ENCODE measurements at places on chromosomes 11 and 22.

DNA sequence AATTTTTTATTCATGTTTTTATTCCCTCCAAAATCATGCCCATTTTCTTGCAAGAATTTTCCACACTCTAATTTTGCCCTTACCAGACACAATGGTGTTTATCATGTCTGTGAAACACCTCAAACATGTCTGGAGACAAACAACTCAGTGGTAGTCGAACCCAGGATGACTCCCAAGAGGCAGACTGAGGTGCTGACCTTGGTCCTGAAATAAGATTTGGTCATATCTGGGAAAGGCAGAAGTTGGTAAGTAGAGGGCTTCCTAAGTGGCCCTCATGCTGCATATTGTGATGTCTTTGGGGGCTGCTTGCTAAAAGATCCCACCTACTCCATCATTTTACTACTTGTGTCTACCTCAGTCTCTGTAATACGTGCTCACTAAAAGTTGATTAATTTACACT lies 369.4 kb upstream of the ISX start:
- no peak for DNase-seq

DNA sequence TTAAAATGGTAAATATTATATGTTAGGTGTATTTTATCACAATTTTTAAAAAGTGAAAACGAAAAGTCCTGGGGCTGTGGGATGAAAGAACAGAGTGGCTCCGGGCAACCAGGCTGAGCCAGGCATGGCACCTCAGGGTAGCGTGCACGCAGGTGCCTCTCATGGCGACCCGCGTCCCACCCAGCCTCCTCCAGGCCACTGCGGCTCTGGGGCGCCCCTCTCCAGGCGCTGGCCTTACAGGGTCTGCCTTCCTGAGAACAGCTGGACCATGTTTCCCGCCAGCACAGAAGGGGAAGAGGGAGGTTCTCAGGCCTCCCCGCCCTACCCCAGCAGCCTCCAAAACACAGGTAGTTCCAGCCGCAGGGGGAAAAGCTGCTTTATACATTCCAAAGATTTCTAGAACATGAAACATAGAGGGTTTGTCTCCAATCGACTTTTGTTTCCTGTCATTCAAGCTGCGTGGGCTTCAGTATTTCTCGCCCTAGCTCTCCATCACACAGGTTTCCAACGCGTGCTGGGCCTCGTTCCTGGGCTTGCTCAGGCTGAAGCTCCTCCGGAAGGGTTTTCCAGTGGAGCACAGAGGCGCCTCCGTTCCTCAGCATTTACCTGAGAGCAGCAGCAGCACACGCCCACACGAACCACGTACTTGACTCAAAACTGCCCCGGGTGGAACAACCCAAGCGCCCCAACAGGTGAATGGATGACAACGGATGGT lies 10.5 kb downstream of the EHD1 start:
- DNase-seq: no peak

DNA sequence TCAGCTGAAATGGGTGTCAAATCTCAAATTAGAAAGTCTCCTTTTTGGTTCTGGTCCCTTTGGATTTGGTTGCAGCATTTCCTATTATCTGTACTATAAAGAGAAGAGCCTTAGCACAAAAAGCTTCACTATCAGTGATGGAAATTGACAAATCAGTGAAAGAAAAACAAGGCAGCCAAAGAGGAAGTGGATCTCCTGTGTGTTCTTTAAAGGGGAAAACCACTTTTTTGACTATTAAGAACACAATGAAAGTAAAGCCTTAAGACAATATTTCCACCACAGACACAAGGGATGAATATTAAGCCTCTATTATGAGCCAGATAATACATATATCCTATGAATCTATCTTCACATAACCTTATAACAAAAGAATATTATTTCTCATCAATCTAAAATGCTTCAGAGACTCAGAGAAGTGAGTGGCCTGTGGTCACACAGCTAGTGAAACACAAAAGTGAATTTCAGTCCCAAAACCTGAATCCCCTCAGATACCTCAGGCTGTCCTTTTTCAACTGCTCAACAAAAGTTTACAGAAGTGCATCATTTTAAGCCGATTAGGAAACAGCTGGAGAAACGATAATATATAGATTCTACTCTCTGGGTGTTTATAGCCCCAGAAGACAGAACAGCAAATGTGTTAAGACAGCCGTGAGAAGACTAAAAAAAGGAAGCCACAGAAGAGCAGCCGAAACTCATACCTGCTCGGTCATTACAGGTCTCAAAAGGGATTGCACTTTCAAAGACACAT lies 24.4 kb upstream of the FSHB start:
- no peak for DNase-seq

DNA sequence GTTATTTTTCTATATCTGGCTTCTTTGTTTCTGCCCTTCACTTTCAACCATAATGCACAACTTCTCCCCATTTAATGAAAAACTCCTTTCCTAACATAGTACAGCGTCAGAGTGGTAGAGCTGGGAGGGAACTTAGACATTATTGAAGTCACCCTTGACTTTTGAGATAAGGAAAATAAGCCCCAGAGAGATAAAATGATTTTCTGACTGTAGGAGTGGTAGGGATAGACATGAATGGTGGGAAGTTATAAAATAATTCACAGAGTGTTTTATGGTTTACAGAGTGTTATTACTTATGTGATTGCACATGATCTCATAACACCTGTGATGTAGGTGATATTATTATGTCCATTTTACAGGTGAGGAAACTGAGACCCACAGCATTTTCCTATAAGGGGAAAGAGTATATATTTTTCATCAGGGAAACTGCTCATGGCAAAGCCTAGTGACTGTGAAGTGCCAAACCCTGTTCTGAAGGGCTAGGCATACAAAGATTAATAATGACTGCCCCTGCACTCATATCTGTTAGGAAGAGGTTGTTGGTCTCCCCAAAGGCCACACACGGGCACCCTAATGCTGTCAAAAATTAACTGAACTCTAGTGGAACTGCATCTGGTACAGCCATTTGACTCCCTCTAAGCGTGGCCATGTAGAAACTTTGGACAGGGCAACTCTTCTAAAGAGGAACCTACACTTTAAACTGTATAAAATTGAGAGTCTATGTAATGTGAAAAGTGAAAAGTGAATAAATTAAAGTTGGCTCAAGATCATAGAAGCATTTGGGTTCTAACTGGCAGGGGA lies 61.1 kb upstream of the PICALM start:
- DNase-seq: no peak

DNA sequence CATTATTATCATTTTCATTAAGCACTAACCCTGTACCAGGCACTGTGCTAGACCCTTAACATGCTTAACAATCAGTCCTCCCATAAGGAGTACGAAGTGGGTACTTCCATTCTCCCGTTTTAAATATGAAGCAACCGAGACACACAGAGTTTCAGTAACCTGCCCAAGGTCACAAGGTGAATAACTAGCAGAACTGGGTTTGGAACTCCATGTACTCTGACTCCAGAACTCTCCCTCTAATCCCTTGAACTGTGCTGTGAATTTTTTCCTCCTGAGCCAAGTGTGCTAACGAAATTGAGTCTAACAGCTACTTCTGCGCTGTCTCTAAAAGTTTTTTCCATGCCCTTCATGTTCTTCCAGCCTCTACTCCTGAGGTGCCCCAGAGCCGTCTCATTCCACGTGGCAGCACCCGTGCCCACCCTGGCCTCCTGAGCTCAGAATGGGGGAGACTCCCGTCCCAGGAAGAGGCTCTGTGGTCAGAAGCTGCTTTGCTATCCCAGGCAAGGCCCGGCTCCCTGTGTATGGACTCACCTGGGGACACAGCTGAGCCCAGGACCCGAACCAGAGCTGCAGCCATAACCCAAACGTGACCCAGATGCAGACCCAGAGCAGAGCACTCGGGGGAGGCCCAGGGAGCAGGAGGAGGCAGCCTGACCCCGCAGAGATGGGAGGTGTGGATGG lies 8.6 kb upstream of the TRIM29 start:
- no peak for DNase-seq

DNA sequence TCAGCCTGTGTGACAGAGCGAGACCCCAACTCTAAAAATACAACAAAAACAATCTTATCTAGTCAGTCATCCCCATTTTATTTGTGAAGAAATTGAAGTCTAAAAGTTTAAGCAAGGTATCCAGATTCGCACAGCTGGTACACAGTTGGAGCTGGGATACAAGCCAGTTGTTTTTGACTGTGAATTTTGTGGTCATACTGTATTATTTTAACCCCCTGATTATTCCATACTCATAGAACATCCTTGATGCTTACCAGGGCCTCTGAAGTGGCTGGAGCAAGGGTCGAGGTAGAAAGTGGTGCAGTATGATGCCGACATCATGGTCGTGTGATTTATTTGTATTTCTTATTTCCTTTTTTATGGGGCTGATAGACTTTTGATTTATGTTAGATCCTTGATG lies 50.0 kb downstream of the BID start:
- no peak for DNase-seq

- no peak for DNase-seq
Observed at GRCh38 chr11:117427356-117427874, 99.8 kb downstream of the CEP164 start.

DNA sequence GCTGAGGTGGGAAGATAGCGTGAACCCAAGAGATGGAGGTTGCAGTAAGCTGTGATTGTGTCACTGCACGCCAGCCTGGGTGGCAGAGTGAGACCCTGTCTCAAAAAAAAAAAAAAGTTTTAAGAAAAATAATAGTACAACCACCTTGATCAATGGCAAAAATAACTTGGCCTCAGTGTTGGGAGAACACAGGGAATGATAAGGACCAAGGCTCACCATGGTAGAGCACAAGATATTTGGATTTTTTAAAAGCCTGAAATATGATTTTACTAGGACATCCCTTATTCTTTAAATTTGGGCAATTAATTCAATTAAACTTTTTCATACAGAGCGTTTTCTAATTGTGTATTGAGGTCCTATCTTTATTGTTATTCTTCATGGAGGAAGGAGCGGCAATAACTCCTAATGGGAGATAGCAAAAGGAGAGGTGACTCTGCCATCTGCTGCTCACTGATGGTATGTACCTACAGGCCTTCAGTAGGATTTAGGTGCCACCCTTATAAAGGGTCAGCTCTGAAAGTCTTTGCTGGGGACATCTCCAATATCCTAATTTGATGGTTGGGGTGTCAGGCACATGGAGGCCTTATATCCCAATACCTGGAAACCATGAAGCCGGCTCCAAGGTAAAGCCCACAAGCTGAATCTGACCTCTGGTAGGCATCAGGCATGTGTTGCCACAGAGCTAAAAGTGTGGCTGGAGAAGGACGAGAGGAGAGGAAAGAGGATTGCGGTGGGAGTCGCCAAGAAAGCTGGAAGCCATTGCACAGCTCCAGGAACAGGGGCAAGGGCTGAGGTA lies 21.9 kb upstream of the POLD3 start:
- DNase-seq: no peak

GRCh38 chr22:44486538-44486937 lies 11.5 kb downstream of the RTL6 start:
- DNase-seq: no peak
